ENCODE measurements at places on chromosomes 2 and 18.

GRCh38 chr2:217414429-217414828 lies 554.6 kb upstream of the TNP1 start:
- no peak for DNase-seq

DNA sequence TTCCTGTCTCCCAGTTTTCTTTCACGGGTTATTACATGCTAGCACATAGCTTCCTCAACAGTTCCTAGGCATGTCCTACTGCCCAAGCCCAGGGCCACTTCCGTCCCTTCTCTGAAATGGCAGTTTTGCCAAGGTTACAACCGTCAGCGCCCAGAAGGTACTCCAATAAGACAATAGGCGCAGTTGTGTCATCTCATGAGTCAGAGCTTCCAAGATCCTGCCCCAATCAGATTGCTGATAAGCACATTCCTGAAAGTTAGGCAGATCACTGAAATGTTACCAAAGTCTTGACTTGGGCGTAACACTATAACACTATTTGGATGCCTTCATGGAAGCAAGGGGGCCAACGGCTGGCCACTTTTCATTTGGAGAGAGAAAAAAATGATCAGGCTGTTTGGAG lies 34.2 kb downstream of the GKN2 start:
- DNase-seq, result peak; percentile 75

- DNase-seq, result peak; percentile 13
Measured at GRCh38 chr2:167506395-167506794, 618.1 kb downstream of the XIRP2 start.

- DNase-seq, result no peak
Measured at GRCh38 chr18:62189208-62189607, 2.2 kb downstream of the RELCH start.

- no peak for DNase-seq
Measured at GRCh38 chr2:60355849-60356261, 197.6 kb downstream of the BCL11A start.

GRCh38 chr2:205056151-205056561 lies 510.9 kb downstream of the PARD3B start:
- no peak for DNase-seq

DNA sequence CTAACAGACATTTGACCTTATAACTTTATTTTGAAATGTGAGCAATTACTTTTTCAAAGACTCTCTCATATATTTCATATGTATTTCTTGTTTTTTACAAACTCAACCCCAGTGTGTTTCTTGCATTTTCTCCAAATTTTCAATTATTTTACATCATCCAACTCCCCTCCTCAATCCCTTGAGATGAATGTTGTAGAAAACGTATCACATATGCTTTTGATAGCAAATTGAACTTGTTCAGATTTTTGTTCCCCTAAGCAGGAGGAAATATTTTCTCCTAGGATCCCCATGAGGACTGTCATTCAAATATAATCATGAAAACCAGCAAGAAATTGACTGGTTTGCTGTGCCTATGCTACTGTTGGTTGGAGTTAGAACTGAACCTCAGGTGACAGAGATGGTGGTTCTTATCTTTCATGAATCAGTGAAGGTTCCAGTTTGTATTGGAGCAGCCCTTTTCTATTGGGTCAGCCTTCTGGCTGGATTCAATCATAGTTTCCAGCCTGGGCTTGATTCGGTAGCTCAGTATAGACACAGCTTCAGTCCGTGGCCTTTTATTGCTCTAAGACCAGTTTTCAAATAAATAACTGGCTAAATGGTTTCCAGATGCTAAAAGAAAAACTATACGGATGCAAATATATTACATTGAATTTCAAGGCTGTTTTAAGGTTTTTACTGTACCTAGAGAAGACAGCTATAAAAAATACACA lies 591.0 kb downstream of the EPHA4 start:
- no peak for DNase-seq

- peak; percentile 28 for DNase-seq
Measured at GRCh38 chr2:229273006-229273722, 2.1 kb upstream of the PID1 start.

DNA sequence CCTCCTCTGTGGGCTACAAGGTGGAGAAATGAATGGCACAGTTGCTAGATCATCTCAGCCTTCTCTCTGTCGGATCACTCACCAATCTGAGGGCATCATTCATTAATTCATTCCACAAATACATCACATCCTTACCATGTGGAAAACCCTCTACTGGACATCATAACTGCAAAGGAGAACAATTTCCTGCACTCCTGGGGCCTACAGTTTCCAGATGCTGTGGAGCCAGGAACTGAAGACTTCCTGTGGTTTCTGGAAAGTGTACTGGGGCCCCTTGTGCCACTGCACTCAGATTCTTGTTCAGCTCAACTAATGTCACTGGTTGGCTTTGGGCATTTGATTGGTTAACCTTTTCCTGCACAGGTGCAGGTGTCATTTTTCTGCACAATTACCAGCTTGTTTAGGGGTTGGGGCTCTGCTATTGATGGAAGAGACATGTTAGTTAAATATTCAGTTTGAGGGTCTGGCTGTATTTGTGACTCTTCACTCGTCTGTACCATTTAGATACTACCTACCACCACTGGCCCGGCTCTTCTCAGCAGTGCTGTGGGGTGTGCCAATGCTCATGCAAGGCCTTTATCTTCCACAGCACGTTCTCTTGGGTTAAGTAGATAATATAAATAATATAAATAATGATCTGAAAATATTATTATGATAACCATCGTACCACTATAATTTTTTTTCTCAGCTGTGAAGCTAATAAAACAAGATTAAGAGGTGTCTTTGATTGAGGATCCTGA lies 427.3 kb downstream of the TSN start:
- DNase-seq, result no peak

DNA sequence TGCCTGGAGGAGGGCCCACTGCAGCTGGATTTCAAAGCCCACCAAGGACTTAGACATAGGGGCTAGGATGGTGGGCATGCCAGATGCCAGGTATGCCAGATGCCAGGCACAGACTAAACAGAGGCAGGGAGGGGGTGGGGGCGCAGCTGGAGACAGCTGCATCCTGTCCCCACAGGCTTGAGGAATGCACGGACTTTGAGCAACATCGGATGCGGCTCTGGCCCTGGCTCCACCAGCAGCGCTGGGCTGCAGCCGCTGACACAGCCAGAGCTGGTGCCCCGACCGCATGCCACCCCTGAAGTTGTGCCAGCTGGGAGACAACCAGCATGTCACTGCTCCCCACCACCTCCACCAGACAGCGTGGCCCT lies 39.5 kb downstream of the AQP12A start:
- DNase-seq, result no peak

GRCh38 chr2:145931781-145932395 lies 1412.0 kb upstream of the ZEB2 start:
- DNase-seq, result no peak

- DNase-seq, result peak; percentile 33
Measured at GRCh38 chr2:28665041-28665704, 86.5 kb upstream of the PPP1CB start.

DNA sequence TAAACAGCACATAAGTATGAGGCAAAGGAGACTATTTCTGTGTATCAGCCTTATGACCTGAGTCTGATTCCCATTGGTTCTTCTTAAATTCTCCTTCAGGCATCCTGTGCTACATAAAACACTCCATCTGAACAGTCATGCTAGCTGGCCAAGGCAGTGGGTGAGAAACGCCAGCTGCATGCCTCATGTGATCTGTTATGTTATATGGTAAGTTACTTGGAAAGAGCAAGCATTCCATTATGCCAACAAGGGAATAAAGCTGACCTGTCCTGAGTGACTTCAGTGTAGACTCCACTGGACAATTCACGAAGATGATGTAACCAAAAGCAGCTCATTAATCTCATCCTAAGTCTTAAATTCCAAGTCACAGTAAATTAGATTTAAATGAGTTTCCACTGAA lies 216.5 kb upstream of the FN1 start:
- no peak for DNase-seq

DNA sequence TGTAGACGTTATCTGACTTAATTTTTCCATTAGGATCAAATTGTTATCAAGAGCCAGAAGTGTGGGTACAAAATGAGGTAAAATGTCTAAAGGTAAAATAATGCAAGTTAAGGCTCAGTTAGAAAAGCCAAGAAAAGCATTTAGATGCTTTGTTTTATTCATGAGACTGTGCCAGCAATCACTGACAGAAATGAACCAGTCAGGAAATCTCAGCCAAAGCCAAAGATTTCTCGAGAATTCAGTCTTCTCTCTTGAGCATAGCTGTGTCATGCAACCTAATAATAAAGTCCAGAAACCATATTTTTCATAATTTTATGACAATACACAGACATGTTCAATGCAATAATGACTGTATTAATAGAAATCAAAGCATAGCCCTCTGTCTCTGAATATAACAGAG lies 43.5 kb upstream of the ZNF397 start:
- no peak for DNase-seq

GRCh38 chr2:126531029-126531428 lies 124.9 kb upstream of the GYPC start:
- DNase-seq, result no peak

DNA sequence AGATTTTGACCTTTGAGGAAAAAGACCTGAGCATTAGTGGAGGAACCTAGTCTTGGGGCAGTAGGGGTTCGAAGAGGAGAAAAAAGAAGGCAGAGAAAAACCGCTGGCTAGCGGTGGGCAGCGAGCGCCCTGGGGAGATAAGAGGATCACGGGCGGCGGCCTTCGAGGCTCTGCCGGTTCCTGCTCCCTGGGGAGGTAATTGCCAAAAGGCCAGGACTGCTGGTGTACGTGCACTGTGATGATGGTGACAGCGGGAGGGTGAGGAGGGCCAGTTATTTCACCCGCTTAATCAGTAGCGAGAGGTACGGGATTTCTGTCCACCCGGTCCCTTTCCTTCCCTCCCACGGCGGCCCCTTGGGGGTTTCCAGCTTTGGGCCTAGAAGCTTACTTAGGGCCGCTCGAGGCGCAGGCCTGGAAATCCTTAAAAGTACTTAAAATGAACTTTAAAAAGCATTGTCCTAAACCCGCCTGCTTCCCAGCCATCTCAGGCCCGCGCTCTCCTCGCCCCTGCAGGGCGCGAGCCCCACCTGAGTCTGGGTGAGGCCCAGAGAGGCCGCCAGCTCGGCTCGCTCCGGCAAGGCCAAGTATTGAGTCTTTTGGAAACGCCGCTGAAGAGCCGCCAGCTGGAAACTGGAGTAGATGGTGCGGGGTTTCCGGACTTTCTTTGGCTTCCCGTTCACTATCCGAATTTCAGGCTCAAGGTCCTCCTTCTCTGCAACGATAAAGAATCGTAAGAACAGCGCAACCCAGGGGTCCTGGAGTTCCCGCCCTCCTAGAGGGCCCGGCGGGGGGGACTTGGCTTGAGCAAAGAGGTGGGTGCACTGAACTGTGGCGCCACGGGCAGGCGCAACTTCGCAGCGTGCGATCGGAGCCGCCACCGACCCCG lies 1.5 kb downstream of the DLX2 start:
- DNase-seq, result no peak

DNA sequence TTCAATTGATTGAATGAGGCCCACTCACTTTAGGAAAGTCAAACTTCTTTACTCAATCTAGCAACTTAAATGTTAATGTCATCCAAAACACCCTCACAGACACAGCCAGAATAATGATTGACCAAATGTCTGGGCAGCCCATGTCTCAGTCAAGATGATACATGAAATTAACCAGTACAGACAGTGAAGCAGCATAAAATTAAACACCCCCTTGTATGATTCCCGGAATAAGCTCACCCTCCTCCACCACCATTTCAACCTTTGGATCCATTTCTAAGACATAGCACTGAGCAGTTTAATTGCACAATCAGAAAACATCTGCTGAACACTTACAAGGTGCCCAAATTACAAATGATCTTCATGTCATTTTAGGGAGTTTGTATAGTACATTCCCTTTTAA lies 570.7 kb upstream of the ID2 start:
- no peak for DNase-seq

DNA sequence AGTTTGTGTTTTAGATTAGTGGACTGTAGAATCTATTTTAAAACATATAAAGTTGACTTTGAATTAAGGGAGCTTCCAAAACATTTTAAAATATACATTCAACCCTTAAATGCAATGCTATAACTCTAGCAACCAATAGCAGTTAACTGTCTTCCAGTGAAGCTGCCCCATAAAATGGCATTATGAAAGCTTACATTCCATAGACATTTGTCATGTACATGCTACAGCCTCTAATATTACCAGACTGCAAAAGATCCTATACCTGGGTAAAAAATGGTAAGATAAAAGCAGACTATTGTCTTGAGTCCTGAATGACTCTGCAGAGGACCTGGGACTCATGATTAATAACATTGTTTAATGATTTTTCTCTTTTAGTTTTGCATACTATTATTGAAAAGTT lies 489.4 kb downstream of the LRP1B start:
- DNase-seq, result peak; percentile 64

DNA sequence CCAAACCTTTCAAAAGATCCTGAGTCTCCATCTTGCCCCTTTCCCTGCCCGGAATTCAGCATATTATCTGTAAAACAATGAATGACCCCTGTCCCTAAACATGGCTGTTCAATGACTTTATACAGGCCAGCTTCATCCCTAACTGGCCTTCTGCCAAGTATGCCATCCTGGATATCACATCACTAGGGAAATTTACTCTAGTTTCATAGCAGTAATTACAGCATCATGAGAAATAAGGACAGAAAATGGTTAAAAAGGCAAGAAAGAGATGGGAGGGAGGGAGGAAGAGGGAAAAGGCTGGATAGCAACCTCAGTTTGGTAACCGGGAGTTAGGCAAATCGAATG lies 4.4 kb downstream of the MBOAT2 start:
- no peak for DNase-seq

- peak; percentile 92 for DNase-seq
Measured at GRCh38 chr2:30410217-30410616, 36.8 kb upstream of the LCLAT1 start.

- DNase-seq, result no peak
Measured at GRCh38 chr2:217795067-217795466, 207.7 kb downstream of the TNS1 start.

- no peak for DNase-seq
Measured at GRCh38 chr2:88637464-88637863, 10.2 kb upstream of the EIF2AK3 start.

DNA sequence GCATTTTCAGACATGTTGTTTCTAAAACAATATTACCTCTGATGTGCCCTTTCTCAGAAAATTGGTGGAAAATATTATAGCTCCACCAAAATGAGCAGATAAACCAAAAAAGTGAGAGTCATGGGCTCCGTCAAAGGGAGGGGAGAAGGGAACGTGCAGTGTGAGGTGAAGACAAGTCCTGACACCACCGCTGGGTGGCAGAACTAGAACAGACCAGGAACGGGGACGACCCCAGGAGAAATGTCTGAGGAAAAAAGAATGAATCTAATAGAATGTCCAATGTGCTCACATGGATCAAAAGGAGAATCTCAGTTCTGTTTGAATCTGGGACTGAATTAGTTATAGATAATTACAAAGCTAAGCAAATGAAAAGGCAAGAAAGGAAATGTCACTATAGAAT lies 22.6 kb upstream of the BCL2 start:
- DNase-seq, result peak; percentile 18

GRCh38 chr2:235492850-235493344 lies 946 bp upstream of the AGAP1 start:
- DNase-seq, result no peak

GRCh38 chr2:26651799-26652198 lies 10.6 kb upstream of the CIB4 start:
- no peak for DNase-seq
